SK-N-DZ (cell line): ENCODE measurements at places on chromosomes 16 and 17.

DNA sequence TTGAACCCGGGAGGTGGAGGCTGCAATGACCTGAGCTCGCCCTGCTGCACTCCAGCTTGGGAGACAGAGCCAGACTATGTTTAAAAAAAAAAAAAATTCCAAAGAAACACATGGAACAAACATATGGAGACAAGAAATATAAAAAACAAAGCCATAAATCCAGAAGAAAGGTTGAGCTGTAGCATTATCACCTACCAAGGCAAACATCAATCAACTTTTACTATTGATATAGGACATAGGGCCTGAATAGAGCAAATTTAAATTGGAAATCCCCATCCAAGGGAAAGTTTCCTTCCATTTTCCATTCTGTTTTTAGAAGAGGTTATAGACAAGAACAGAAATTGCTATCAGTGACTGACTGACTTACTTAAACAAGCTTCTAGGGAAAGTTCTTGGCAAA lies 56.6 kb downstream of the SSH2 start:
- DNase-seq, result no peak

GRCh38 chr17:798246-798645 lies 16.1 kb downstream of the MRM3 start:
- no peak for DNase-seq

GRCh38 chr16:3004781-3005284 lies 7.9 kb upstream of the CLDN9 start:
- DNase-seq, result no peak

DNA sequence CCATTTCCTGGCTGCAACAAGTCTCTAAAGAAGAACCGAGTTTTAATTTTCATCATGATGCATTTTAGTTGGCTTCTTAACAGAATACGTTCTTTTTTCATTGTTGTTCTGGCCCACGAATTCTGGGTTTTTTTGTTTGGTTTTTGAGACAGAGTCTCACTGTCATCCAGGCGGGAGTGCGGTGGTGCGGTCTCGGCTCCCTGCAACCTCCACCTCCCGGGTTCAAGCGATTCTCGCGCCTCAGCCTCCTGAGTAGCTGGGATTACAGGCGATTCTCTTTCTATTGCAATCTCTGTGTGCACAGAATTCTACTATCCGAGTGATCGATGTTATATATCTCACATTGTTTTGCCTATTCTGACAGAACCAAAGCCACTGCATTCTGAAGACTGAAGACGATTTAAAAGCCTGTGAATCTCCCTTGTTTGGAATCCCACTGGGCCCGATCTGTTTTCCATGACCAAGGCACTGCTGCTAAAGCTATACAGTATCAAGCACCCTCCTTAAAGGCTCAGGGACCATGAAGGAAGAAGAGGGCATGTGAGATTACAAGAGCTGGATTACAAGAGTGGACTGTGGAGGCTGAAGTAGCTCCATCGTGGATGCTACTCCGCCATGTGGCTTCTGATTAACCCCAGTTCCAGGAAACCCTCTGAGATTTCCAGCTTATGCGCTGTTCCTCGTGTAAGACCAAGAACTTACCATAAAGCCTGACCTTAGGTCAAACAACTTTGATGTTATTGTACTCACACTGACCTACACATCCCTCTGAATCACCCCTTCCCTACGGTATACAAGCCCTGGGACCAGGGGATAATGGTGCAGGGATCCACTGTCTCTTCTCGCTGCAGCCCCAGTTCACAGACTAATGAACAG lies 44.3 kb downstream of the ADCY9 start:
- DNase-seq, result no peak

DNA sequence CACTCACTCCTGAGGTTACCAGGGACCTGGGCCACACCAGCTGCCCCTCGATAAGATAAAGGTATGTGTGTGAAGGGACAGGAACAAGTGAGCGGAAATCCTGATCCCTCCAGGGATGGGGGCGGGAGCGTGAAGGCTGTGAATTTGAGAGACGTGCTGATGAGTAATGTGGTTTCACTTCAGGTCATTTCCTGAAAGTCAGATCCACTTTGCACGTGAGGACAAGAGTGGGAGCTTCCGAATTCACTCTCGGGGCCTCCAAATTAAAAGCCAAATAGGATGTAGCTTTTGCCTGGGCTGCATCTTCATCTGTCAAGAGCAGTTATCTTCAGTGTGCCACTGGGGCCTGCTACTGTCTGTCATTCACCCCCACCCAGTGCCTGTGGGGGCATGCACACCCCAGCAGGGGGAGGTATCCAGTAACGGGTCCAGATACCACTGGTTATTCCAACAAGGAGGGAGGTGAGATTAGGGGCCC lies 87.4 kb upstream of the LHX1 start:
- DNase-seq, result no peak

GRCh38 chr16:58853854-58854791 lies 120.0 kb upstream of the GOT2 start:
- no peak for DNase-seq

DNA sequence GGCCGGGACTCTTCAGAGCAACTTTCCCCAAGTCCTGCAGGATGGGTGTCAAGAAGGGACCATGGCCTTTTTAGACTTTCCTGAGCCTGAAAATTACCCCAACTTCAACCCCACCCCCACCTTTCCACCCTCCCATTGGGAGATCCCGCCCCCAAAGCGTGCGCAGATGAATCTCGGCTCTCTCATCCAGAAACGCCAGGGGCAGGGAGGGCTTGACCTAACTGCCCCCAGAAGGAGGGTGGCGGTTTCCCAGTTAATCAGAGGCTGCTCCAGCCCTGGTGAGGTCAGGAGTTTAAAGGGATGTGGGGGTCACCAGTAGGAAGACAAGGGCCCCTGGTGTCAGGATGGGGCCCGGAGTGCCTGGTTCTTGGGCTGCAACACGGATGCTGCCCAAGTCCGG lies 480 bp downstream of the KIF19 start:
- DNase-seq, result no peak

- no peak for DNase-seq
These were observed 10.1 kb upstream of the PIPOX start for GRCh38 chr17:29032857-29033197.

DNA sequence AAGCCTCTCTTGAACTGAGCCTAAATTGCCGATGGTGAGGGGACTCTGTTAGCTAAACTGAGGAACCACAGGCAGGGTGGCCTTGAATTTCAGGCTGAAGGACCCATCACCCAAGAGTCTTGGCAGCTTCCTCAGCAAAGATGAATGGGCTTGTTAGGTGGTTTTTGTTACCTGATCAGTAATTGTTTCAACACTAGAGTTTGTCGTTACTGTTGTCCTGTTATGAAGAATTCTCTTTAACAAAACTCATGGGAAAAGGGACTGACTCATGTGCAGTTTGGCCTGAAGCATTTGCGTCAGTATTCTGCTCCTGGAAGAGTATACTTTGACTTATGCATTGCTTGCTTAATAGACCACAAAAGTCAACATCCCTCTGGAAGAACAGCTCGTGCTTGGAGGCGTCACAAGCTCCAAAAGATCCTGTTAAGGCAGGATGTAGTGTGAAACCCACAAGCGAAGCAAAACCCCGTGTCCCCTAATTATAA lies 206.0 kb downstream of the IRX3 start:
- no peak for DNase-seq

GRCh38 chr17:67116045-67116575 lies 71.8 kb downstream of the CACNG1 start:
- no peak for DNase-seq

- no peak for DNase-seq
These were observed 16.4 kb downstream of the CDK5RAP3 start for GRCh38 chr17:47987240-47987835.

DNA sequence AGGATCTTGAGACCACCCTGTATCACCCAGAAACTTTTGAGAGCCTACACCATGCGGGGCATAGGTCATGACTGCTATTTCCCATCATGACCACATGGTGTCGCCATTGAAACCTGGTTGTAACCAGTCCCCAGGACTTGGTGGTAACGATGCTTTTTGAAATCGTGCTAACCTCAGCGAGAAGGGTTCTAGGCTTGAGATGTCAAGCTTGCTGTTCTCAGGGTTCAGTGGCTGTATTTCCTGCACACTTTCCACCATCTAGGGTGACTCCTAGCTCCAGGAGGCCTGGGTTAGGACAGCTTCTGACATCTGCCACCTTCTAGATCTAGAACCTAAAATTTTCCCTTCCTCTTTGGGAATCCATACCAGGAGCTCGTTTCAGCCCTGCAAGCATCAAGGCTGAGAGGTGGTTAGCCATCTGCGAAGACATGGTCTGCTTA lies 13.0 kb upstream of the SPNS3 start:
- peak; percentile 81 for DNase-seq

DNA sequence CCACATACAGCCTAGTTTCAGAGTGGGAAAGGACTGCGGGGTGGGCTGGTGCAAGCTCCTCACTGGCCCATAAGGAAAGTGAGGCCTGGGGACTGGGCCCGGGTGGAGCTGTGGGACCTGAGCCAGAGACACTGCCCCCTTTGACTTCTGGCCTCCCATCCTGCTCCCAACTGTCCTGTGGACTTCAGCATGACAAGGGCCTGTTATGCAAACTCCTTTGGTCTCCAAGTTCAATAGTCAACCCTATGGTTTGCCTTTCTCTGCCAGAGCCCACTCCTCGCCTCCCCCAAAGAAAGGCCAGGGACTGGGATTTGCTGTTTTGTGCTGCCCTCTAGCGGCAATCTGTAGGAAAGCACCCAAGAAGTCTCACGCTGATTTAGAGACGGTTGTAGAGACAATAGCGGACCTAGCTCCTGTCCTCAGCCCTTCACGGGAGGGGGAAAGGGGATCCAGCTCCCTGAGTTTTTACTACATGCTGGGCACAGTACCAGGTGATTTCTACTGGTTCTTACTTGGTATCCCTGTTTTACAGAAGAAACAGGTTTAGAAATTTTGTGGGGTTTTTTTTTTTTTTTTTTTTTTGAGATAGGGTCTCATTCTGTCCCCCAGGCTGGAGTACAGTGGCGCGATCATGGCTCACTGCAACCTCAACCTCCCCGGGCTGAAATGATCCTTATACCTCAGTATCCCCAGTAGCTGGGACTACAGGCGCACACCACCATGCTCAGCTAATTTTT lies 1.2 kb upstream of the TLCD3B start:
- DNase-seq, result peak; percentile 90

GRCh38 chr16:3974751-3975150 lies 94.2 kb upstream of the CREBBP start:
- DNase-seq, result no peak

DNA sequence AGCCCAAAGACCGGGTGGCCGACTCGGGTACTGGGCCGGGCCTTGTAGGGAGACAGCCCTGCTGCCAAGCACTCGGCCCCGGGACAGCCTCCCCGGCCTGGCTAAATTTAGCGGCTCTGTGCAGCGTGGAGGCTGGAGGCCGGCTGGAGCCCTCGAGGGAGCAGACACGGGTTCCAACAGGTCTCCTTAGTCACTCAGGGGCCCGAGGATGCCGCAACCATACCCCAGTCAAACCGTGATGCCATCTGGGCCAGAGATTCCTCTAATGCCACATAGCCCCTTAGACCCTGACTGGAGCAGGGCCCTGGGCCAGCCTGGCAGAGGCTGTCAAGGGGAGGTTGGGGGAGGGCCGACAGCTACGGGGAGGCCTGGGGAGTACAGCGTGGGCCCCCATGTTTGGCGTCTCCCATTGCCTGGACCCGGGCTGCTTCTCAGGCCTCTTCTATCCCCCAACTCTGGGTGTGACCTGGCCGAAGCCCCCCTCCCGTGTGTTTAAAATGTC lies 2.9 kb upstream of the P2RX1 start:
- no peak for DNase-seq

GRCh38 chr16:51155199-51155607 lies 4.1 kb upstream of the SALL1 start:
- no peak for DNase-seq

DNA sequence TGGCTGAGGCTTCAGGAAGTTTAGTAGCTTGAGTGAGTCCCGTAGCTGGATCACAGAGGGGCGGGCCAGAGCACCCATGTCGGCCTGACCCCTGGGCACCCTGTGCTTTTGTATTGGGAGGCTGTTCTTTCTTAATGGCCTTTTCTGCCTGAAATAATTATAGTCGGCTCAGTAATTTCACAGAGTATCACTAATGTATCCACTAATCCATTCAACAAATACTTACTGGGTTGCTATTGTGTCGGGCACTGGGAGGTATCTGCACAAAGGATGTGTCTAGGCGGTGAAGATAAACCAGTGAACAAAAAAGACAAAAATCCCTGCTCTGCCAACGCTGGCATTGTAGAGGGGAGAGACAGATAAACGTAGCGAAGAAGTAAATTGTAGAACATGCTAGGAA lies 318.6 kb downstream of the FOXL1 start:
- DNase-seq, result no peak

DNA sequence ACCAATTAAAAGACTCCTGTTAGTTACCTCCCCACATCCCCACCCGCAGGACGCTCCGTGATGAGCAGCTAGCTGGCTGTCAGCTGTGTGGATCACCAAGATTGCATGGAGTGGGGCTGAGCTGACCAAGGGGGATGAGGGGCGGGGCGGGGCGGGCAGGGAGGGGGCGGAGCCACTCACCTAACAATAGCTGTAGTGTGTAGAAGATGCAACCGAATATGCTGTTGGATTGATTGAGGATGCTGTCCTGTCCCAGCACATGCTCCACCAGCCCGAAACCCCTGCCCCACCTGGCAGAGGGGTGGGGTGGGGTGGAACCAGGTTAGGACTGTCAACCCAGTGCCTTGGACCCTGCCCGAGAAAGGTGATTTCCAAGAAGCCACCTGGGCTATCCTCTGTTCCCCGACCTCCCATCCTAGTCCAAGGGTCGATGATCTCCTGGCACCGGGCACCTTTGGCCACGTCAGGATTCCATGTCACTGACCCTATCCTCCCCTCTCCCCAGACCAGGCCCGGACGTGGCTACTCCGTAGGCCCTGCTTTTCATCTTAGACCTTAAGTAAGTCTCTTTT lies 1.4 kb downstream of the VKORC1 start:
- DNase-seq, result peak; percentile 62

DNA sequence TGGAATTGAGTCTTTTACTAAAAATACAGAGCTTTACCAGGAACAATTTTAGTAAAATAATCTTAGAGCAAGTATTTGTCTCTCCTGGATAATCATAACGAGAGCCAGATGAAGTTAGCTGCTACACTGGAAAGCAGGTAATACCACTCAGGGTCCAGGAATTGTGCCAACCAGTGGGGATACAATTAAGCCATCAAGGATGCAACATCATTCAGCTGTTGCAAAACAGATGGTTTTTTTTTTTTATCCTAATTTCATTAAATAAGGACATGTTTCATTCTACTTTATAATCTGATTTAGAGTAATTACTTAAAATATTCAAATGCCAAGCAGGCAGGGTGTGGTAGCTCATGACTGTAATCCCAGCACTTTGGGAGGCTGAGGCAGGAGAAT lies 10.2 kb downstream of the MMD start:
- DNase-seq, result no peak

- no peak for DNase-seq
These were observed 225.6 kb downstream of the MSI2 start for GRCh38 chr17:57481910-57482391.

- no peak for DNase-seq
These were observed 27.6 kb downstream of the NXPH3 start for GRCh38 chr17:49603238-49603637.

GRCh38 chr17:10875984-10876555 lies 38.2 kb upstream of the PIRT start:
- peak; percentile 50 for DNase-seq

DNA sequence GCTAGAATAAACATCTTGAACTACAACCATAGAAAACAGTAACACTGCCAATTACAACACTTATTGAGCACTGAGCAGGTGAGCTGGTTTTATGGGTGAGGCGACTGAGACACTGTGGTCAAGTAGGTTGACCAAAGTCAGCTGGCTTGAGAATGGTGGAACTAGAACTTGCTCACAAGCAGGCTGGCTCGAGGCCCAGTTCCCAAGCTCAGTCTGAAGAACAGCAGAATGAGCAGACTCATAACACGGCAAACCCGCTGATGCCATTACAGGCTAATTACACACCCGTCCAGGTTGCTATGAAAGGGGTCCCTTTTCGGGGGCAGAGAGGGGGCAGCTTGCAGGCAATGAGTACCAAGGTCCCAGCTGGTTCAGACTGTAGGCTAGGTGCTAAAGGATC lies 6.5 kb downstream of the ZZEF1 start:
- no peak for DNase-seq
